ENCODE measurements at places on chromosomes 5 and 9.

DNA sequence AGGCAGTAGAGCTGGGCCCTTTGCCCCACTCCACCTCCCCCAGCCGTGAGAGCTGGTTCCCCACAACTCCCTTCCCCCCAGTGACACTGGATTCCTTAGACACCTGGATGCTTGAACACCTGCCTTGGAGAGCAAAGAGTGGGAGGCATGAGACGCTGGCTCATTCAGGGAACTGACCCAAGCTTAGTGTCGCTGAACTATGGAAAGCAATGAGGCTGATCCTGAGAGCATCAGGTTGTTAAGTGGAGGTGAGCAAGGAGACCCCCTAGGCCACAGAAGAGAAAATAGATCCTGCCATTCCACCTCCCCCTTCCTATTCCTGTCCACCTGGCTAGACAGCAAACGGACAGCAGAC lies 2.0 kb downstream of the CCL19 start:
- DNase-seq, result no peak

- peak; percentile 62 for DNase-seq
Measured at GRCh38 chr9:113807173-113808061, 68.7 kb upstream of the ZNF618 start.

- DNase-seq, result no peak
Measured at GRCh38 chr5:168153876-168154270, 137.6 kb upstream of the WWC1 start.

DNA sequence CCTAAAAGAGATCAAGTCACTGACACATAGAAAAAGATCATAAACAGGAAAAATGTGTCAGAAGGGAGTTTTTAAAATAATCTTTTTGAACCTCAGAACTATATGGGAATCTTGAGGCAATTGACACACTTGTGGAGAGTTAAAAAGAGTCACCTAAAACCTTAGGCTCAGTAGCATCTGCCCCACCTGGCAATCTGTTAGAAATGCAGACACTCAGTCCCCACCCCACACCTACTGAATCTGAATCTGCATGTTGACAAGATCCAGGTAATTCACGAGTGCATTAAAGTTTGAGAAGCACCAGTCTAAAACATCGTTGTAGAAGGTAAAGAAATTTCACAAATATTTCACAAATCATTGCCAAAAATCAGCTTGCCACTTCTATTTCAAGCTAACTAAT lies 388.3 kb downstream of the NR2F1-AS1 start:
- no peak for DNase-seq

GRCh38 chr9:27118916-27119315 lies 9.9 kb downstream of the TEK start:
- DNase-seq, result no peak

DNA sequence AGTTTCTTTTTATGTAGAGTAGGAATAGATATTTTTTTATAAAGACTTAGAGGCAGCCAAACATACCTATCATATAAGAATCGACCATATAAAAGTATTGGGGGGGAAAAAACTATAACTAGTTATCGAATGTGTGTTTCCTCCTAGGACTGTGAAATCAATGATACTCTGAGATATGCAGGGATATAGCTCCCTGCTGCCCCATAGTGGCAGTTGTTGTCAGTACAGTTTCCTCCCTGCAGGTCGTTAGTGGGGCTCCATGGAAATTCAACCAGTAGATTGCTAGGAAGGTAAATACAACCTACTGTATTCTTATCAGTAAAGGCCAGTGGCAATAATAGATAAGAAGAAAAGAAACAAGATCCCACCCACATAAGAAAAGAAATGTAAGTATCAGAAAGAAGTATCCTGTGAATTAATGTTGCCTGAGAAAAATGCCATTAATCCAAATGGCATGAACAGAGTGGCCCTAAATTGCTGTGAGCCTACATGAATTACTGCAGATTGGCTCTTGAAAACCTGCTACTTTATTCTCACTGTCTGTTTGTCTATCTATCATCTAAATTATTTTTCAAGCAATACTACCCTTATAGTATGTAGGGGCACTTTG lies 136.9 kb upstream of the FBN2 start:
- DNase-seq, result no peak

GRCh38 chr5:156824800-156825199 lies 25.3 kb upstream of the PPP1R2B start:
- DNase-seq, result no peak

GRCh38 chr9:128145951-128146351 lies 3.3 kb upstream of the LCN2 start:
- no peak for DNase-seq

- no peak for DNase-seq
Measured at GRCh38 chr5:151742870-151743294, 15.5 kb downstream of the ATOX1 start.

- no peak for DNase-seq
Measured at GRCh38 chr9:113185271-113185670, 34.5 kb downstream of the SLC31A2 start.

GRCh38 chr5:42583322-42583721 lies 160.1 kb downstream of the GHR start:
- DNase-seq, result no peak

DNA sequence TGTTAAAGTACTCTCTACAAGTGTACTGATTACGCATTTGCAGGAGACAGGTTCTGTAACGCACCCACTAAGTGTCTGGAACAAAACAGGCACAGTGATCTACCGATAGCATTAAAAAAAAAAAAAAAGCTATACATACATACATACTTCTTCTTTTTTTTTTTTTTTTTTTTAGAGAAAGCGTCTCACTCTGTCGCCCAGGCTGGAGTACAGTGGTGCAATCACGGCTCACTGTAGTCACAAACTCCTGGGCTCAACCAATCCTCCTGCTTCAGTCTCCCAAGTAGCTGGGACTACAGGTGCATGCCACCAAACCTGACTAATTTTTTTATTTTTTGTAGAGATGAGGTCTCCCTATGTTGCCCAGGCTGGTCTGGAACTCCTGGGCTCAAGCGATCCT lies 7.6 kb downstream of the KIF24 start:
- DNase-seq, result no peak

- no peak for DNase-seq
Measured at GRCh38 chr5:179791881-179792611, 1.7 kb upstream of the LTC4S start.

DNA sequence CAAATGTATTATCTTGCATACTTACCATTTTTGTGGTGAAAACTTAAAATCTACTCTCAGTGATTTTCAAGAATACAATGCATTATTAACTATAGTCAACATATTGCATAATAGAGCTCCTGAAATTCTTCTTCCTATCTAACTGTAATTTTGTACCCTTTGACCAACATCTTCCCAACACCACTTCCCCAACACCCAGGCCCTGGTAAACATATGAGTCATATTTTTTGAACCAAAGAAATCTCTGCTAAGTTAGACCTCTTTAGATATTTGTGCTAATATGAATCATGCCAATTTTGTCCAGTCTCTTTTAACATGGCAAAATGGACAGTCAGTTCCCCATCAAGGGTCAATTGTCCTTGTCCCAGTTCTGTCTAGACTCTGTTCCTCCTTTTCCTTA lies 18.5 kb upstream of the RGS7BP start:
- DNase-seq, result no peak

DNA sequence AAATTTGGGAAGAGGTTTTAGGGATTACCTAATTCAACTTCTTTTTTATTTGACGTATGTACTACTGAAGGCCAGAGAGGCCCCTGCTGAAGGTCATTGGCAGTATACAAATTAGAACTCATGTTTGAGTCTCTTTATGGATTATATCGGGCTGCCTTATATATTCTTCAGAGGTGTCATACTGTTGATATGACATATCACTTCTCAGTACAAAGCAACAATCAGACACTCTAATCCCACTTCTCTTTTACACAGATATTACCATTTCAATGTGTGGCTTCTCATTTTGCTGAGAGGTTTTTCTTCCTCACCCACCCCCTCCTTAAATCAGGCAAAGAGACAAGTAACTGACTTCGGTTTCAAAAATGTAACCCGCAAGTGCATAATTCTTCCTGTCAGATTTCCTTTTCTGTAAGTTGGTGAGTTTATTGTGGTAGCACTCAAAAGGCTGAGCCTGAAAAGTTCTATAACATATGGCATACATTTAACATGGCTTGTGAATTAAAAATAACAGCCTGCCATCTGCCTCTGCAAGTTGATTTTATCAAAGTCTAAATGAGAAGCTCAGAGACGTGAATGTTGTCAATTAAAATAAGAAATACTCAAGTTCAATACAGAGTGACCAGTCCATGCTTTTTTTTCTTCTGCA lies 163.6 kb upstream of the RORB start:
- no peak for DNase-seq

- DNase-seq, result no peak
Measured at GRCh38 chr9:137461663-137462395, 2.7 kb upstream of the NSMF start.

DNA sequence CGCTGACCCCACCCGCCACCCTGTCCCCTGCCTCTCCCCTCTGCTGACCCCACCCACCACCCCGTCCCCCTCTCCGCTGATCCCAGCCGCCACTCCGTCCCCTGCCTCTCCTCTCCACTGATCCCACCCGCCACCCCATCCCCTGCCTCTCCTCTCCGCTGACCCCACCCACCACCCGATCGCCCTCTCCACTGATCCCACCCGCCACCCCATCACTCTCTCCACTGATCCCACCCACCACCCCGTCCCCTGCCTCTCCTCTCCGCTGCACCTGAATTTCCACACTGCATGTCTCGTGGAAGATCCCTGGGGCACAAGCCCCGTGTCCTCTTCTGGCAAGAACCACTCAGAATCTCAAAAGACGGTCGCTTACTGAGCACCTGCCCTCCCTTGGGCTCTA lies 53.4 kb upstream of the OLFM1 start:
- no peak for DNase-seq

DNA sequence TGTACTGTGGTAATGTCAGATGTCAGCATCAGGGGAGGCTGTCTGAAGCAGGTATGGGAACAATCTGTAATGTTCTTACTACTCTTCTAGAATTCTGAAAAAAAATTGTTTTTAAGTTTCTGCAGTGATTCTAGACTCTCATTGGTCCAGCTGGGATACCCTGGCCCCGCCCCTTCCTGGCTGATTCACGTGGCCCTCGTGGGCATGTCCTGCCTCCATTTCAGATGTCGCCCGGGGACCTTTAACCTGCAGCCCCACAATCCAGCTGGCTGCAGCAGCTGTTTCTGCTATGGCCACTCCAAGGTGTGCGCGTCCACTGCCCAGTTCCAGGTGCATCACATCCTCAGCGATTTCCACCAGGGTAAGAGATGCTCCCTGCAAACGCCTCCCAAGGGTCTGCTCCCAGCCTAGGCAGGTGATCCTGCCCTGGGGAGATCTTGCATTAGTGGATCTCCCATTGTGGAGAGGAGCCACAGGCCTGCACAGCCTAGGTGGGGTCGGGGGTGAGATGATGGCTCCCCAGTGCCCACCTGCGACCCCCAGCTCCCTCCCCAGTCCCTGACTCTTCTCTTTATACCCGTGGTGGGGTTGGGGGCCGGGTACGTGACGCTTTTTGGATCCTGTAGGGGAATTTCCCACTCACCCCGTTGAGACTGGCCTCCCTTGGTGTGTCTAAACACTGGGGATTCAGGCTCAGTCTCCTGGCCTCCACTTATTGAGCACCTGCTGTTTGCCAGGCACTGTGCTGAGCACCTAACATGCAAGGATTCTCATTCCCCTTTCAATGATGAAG lies 36.5 kb downstream of the LAMC3 start:
- DNase-seq, result no peak

DNA sequence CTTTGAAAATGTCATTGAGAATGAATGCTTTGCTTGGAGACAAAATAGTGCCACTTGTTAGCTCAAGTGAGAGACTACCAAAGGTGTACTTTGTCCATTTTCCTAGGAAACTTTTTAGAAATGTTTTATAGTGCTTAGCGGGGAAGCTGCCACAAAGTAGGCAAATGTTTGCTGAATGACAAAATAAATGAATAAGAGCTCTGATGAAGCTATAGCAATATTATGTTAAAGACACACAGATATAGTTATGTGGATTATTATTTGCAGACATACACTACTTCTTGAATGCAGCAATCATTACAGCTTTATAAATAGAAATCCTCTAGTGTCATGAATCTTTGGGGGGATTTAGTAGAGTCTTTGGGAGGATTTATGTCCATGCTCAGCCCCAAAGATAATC lies 92.7 kb upstream of the C6 start:
- DNase-seq, result no peak

DNA sequence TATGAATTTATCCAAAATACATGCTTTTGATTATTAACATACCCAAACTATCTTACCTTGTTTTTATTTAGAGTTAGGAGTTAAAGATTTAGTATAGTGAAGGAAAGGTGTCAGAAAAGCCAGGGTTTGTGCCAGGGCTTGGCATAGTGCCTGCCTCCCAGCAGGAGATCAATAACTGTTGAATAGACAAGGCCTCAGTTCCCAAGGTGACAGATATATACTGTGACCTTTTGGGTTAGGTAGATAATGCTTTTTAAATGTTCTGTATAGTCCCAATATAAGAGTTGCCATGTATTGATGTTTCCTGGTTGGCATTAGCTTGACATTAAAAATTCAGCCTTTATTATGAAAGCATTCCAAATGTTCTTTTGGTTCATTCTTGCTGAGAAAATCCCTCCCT lies 121.8 kb downstream of the MCTP1 start:
- no peak for DNase-seq

GRCh38 chr5:154409230-154409840 lies 36.5 kb upstream of the SAP30L start:
- no peak for DNase-seq

GRCh38 chr9:123864251-123864650 lies 65.7 kb downstream of the DENND1A start:
- no peak for DNase-seq

DNA sequence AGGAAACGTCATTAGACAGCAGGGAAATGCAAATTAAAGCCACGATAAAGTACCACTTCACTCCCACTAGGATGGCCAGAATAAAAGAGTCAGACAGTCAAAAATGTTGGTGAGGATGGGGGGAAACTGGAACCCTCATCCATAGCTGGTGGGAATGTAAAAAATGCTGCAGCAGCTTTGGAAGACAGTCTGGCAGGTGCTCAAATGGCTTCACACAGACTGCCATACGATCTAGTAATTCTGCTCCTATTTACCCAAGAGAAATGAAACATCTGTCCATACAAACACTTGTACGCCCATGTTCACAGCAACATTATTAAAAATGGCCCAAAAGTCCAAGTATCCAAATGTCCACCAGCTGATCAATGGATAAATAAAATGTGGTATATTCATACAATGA lies 158.9 kb upstream of the PHYKPL start:
- DNase-seq, result no peak

GRCh38 chr5:102753889-102754766 lies 977 bp upstream of the PAM start:
- DNase-seq, result no peak

GRCh38 chr5:33182986-33183385 lies 257.8 kb upstream of the TARS1 start:
- no peak for DNase-seq

DNA sequence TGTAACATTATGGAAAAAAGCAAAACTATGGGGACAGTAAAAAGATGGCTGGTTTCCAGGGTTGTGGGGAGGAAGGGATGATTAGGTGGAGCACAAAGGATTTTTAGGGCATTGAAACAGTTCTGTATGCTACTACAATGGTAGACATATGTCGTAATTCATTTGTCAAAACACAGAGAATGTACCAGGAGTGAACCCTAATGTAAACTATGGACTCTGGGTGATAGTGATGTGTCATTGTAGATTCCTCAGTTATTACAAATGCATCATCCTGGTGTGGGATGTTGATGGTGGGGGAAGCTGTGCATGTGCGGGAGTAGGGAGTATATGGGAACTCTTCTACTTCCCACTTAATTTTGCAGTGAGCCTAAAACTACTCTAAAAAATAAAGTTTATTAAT lies 135.0 kb upstream of the GABRP start:
- DNase-seq, result no peak

GRCh38 chr9:70060148-70060882 lies 16.7 kb downstream of the MAMDC2 start:
- no peak for DNase-seq
